Stimulated activated CD4-positive, alpha-beta T cell treated with anti-CD3 and anti-CD28 coated beads, Interleukin-15, amount 100 ng/mL, for 48 hours (primary cell): ENCODE measurements at places on chromosomes 5 and 9.

GRCh38 chr9:107485458-107486043 lies 4.0 kb downstream of the KLF4 start:
- no peak for DNase-seq

- no peak for DNase-seq
Measured at GRCh38 chr5:1421521-1422341, 23.5 kb downstream of the SLC6A3 start.

DNA sequence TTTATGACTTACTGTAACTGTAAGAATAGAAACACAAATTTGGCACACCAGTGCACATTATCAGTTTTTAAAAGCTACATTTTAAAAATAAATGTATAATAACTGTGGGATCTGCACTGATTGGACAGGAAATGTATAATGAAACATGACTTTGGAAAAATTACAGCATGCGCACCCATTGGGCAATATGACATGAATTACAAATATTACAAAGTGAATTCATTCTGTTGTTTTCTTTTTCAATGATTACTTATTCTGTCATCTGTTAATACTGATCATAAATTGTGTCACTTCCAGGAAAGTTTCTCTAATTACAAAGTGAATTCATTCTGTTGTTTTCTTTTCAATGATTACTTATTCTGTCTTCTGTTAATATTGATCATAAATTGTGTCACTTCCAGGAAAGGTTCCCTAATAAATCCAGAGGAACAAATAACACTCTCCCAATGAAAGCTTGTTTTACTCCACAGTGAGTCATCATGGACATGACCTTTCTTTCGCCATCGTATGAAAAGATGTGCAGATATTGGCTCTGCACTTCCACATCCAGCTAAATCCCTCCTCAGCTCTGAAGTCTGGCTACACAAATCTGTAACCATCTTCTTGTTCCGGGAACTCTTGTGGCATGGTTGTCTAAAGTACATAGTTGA lies 297.0 kb upstream of the HAPLN1 start:
- no peak for DNase-seq

- DNase-seq = no peak
Measured at GRCh38 chr9:76591256-76591950, 132.4 kb downstream of the GCNT1 start.

DNA sequence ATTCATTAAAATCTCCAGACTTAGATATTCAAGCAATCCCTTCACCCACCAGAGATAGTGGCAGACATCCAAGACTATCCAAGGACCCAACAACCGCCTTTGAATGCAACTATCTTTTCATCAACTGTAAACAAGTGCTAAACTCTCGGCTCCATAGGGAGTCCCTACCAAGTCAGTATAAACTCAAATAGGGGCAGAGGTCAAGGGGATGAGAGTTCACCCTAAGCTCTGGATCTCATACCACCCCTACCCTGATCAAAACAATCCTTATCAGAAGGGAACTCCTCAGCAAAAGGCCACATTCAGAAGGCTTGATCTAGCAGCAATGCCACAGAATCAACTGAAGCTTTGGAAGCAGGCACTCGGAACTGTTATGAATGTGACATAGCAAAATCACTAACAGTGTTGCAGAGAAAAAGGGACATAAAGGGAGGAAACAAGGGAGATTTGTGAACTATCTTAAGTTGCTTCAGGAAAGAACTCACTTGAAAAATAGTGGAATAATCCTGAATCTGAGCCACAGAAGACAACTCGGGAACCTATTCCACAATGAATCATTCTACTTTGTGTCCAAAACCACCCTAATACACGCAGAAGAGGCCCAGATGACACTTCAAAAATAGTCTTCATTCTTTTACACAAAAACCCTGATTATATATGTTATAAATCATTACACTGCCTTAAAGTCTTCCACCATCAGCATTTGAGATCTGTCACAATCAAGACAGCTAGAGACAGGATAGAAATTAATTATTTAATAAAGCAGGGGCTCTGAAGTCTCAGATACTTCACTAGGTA lies 49.8 kb downstream of the NR6A1 start:
- DNase-seq = no peak

DNA sequence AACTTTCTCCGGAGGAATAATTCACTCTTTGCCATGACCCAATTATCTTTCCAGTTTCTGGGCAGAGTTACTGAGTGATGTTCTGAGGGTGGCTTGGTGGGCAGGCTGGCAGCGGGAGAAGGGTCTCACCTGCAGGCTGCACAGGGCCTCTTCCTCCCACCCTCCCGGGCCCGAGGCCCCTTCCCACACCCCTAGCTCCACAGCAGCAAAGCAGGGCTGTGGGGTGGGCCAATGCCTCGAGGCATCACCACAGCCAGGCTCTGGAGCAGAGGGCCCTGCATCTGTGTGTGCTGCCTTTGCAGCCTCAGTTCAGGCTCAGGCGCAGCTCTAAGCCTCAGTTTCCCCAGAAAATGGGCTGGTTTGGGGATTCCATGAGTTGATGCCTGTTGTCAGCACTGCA lies 120.2 kb upstream of the FOXD4L5 start:
- no peak for DNase-seq

DNA sequence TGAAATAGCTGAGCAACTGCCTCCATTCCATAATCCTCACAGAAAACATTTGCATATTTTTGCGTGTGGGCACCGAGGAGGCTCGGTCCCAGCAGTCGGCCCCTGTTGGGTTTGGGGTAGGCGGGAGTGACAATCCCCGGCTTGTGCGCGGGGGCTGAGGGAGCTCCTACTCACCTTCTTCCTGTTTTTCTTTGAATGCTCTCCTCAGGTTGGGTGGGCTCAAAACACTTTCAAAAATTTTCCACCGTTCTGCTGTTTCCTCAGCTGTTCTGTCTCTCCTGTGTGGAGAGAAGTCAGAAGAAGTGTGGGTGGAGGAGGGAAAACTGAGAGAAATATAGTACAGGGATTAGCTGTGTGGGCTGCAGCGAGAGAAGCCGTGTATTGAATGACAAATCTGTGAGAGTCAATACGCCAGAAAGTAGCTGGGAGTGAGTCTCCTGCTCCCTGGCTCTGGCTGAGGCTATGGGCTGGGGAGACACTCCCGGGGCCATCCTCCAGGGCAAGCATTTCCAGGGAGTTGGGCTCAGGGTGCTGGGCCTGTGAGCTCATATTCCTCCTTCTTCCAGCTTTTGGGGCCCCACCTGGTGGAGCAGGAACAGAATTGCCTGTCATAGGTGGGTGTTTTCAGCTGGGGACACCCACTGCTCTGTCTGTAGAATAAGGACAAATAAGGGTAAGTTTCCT lies 84.7 kb downstream of the CMYA5 start:
- DNase-seq = no peak

GRCh38 chr5:116876240-116876840 lies 301.7 kb upstream of the SEMA6A start:
- no peak for DNase-seq

- DNase-seq = no peak
Measured at GRCh38 chr5:95850391-95850894, 27.9 kb upstream of the GLRX start.

GRCh38 chr9:134289241-134289875 lies 36.9 kb upstream of the RXRA start:
- DNase-seq = no peak

DNA sequence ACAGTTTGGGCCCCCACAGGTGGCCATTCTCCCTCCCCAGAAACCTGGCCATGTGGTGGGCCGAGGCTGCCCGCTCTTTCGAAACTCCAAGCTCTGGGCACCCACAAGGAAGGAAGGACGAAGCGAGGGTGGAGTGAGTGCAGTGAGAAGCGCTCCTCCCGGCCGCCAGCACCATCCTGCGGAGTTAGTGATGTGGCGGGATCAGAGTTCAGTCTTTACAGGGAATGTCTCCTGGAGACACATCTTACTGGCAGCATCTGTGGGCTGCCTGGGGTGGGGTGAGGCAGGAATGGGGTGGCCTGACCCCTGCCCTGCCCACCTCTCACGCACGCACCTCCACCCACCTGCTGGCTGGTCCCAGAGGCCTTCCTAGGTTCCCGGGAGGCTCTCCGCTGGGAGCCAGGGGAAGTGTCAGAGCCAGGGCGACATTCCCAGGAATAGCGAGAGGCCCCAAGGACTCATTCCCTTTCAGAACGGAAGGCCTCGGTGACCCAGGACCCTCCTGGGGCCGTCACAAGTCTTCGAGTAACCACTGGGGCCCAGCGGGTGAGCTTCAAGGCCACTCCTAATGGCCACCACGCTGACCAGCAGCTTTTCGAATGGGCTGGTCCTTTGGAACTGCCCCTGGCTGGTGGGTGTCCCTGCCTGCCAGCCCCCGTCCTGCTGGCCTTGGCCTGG lies 5.5 kb upstream of the RNU6ATAC start:
- DNase-seq = no peak
